CD4-positive, alpha-beta T cell treated with Interleukin-21 for 1 hour (primary cell): ENCODE measurements at places on chromosomes 7 and 10.

GRCh38 chr7:81075150-81075549, 156.3 kb upstream of the SEMA3C start:
- no peak for DNase-seq

GRCh38 chr10:130771491-130771946, 540.0 kb downstream of the TCERG1L start:
- no peak for DNase-seq

DNA sequence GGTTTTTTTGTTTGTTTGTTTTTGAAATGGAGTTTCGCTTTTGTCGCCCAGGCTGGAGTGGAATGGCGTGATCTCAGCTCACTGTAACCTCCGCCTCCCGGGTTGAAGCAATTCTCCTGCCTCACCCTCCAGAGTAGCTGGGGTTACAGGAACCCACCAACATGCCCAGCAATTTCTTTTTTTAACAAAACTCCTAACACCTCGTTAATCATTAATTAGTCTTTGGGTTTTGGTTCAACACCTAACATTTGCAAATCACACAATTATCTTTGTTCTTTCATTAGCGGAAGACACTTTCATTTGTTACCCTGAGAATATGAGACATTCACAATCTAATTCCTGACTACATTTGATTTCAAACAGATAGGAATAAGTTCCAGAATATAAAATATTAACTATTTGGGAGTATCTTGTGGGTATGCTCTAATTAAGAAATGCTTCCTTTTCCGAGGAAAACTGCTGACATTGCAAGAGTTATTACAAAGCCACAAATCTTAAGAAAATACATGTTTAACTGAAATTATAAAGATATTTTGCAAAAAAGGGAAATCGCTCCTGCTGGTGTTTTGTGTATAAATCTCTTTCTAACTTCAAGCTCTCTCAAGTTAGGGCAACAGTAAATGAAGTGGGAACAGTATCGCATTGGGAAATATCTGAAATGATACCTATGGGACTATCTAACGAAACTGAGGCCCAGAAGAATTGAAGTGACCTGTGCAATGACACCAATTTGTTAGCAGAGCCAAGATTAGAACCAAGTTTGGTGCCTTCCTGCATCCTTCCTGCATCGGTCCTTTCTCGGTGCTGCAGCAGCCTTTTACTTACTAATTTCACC, 1.2 kb upstream of the LSM8 start:
- DNase-seq, result no peak

DNA sequence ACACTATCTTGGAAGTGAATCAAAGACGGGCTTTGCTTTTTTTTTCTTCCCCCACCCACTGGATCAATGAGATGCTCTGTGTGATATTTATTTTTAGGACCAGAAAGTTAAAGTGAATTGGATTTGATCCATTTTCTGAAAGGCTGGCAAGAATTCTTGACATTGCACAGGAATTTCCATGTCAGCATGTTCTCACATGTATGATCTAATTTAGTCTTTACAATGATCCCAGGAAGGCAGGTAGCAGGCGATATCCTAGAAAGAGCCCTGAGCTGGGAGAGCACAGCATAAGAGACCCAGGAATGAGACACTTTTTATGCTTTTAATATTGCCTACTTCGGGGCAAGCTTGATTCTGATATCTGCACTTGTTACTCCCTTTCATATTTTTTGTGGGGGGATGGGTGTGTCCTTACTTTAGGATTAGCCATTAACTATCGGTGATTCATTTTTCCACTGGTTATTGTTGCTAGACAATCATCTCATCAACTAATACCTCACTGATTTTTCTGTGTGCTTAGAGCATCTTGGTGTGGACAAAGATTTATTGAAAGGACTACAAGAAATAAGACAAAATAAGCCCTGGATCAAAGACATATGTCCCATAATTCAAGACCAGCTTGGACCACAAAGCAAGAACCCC, 58.1 kb downstream of the NRP1 start:
- no peak for DNase-seq
